ENCODE measurements at places on chromosomes 7 and 10.

DNA sequence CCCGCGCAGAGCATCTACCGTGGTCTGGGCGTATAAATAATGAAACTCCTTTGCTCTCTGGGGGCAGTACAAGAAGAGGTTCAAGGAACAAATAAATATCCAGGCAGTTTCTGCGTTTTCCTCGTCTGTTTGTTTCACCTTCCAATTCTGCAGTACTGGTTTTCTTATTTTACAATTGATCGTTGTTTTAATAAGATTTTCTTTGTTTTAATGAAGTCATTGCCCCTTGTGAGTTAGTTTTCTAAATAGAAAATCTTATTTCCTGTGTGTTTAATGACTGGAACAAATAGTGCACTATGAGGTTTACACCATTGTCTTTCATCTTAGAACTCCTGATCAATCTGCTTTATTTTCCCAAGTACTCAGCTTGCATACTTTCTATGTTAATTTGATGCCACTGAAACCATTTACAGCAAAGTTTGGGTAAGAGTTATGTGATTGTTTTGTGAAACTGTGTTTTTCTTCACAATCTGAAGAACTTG, 1.2 kb downstream of the PLEKHA1 start:
- DNase-seq = no peak

GRCh38 chr7:47095946-47096345, 486.0 kb downstream of the TNS3 start:
- DNase-seq = no peak

DNA sequence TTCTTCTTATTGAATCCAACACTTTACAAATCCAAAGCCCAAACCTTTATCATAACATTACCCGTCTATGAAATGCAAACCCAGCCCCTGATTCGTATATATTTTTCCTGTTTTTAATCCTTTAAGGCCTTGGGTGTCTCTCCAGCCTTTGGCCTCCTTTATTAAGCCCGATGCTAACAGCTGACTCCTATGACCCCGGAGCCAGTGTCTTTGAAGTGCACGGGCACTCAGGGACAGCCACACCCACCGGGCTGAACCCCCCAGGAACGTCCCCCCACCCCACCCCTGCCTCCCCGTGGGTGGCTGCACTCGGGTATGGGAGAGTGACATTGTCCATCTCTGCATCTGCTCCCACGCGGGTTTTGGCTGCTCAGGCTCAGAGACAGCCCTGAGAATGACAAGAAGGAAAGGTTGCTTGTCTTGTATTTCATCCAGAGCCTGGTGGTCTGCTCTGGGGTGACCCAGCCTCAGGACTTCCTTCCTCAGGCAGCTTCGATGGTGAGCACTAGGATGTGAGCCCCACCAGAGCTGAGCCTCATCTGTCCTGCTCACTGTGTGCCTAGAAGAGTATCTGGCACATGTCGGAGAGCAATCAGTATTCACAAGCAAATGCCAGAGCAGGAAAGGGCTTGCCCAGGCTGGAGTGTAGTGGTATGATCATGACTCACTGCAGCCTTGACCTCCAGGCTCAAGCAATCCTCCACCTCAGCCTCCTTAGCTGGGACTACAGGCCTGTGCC, 210.4 kb downstream of the SKIDA1 start:
- DNase-seq = no peak

DNA sequence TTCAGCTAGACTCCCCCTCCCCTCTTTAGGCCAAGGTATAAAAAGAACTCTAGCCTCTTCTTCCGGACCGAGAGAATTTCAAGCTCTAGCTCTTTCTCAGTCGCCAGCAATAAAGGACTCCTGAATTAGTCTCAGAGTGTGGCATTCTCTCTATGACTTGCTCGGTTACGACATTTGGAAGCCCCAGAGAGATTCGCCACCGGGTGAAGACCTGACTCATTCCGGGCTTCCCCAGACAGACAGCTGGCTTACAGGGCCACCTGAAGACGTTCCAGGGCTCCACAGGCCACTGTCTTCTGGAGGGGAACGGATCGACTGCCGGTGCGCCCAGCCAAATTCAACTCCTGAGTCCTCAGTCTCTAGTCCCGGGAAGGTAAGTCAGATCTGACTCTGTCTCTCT, at the start of gene AKR1B15:
TSS of gene AKR1B15 (plus strand) at position 234 of the 400 bp plus-strand sequence. CDS start 15,510 bp downstream, outside the sequence.
- DNase-seq = no peak

DNA sequence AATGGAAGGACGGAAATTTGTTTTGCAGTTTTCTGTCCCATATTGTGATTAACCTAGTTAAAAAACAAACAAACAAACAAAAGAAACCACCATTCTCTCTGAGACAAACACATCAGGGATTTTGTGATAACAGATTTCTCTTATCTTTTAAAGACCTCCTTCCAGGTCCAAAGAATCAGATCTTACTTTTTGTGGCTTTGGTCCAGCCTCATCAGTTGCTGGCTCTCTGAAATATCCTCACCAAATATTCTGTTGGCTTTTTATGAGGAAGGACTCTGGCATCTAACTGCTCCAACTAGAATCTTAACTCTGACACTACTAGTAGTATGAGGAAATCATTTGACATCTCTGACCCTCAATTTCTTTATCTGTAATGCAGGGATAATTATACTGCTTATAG, 4.8 kb downstream of the FAM204A start:
- DNase-seq = no peak

GRCh38 chr10:99782447-99783286, at the start of gene ABCC2:
Gene ABCC2, plus strand, starts transcription at chr10:99782640. Its CDS starts 205 bp downstream, at chr10:99782845.
- DNase-seq = no peak

Measured in SIG-M5 (cell line).